ENCODE measurements at places on chromosomes 1 and 21.

- no peak for DNase-seq
Measured at GRCh38 chr1:15201849-15202551, 45.0 kb upstream of the FHAD1 start.

GRCh38 chr1:23704834-23705495, 13.4 kb downstream of the RPL11 start:
- no peak for DNase-seq

GRCh38 chr1:93685918-93686317, 4.3 kb upstream of the BCAR3 start:
- DNase-seq, result no peak

GRCh38 chr1:43844114-43844513, 89.5 kb upstream of the ARTN start:
- DNase-seq, result no peak

- no peak for DNase-seq
Measured at GRCh38 chr1:65022216-65022615, 55.9 kb upstream of the JAK1 start.

GRCh38 chr1:180169640-180170195, 15.0 kb downstream of the QSOX1 start:
- DNase-seq, result no peak

DNA sequence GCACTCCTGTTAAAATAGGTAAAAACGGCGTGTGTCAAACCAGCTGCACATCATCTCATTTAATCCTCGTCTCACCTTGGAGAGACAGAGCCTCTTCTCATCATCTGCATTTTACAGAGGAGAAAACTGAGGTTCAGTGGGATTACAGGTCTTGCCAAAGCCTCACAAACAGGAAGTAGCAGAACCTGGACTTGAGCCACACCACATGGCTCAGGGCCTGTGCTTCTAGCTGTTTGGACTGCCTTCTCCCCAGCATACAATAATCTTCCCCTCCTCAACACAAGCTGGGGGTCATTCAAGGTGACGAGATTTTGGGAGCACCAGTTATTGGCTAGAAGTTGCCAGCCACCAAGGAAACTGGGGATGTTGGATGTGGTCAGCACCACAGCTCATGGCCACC, 167.9 kb upstream of the ZC3H12A start:
- no peak for DNase-seq

DNA sequence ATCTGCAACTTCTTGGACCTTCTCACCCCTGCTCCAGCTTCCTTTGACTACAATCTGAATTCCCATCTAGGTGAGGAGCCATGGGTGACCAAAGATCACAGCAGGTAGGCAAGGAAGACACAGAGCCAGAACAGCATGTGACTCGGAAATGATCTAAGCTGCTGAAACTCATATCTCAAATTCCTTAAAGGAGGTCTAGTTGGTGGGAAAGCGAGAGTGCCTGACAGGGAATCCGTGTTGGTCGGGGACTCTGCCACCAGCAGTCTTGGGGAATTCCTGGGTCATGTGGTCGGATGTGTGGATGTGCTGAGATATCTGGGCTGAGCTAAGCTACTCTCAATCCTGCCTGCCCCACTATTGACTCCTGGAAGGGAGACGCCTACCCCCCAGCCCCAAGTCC, 3.2 kb upstream of the NUAK2 start:
- DNase-seq, result no peak

DNA sequence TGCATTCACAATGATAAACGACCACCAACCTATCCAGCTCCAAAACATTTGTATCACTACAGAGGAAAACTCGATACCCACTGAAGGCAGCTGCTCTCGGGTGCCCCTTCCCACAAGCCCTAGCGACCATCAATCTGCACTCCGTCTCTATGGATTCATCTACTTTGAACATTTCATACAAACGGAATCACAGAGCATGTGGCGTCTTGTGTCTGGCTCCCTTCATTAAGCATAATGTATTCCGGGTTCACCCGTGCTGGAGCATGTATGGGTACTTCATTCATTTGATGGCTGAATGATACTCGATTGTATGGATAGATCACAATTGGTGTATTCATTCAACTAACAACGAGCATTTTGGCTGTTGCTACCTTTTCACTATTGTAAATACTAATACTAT, 340.2 kb downstream of the SMYD3 start:
- no peak for DNase-seq

DNA sequence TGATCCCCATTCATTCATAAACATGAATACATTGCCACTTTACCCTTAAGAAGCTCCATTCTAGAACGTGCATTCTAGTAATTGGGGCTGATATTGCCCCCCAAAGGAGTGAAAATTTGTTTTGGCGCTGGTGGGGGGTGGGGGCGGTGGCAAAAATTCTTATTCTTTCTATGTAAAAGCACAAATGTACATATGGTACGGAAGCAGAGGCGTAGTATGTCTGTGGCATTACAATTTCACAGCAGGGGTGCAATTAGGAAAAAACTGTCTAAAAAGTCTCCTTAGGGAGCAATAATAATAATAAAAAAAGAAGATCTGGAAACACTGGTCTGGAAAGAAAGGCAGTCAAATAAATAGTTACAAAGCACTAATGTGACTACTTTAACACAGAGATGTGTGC, 40.4 kb upstream of the TMEM51 start:
- no peak for DNase-seq

DNA sequence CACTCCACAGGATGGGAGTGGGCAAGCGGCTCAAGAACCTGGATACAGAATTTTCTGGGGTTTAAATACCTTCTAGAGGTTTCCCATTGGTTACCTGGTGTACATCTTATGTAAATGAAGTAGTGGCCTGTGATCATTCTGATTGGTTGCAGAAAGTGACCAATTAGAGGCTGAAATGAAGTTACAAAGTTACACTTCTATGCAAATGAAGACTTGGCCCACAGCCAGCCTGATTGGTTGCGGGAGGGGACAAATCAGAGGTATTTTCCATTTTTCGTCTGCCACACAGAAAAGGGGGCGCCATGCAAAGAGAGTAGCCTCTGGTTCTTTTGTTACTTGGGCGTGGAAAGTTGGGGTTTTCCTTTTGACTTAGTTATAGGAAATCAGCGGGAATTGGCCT, 8.9 kb downstream of the KCNAB2 start:
- no peak for DNase-seq

Measured in activated naive CD4-positive, alpha-beta T cell (primary cell).